ENCODE measurements at places on chromosomes 2 and 18. TPM values are rescaled to one million over a fixed set of nuclear protein-coding genes. Genes with fewer than 3 reads are reported as not detected.

CYP27A1 gene
- total RNA-seq = 0.30 TPM

FKBP1B gene
- 4.2 TPM for total RNA-seq

DNA sequence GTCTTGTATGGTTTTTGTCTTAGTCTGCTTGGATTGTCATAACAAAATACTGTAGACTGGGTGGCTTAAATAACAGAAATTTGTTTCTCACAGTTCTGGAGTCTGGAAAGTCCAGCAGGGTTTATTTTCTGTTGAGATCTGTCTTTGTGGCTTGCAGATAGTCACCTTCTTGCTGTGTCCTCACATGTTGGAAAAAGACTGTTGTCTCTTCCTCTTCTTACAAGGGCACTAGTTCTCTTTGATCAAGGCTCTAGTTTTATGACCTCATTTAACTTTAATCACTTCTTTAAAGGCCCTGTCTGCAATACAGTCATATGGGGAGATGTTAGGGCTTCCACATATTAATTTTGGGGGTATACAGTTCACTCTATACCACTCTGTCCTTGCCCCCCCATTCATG lies 56.5 kb downstream of the NBEAL1 start:
- H3K27ac ChIP-seq = no peak overlapping the region
- DNase-seq = no peak
- H3K4me3 ChIP-seq = no peak overlapping the region
- no peaks in the 10 kb centered on the region for H3K27me3 ChIP-seq
- H3K36me3 ChIP-seq = peaks cover 2% of the 10 kb centered on the region

GRCh38 chr2:158760887-158761286 lies 34.2 kb upstream of the DAPL1 start:
- no peaks in the 10 kb centered on the region for H3K36me3 ChIP-seq
- no peak overlapping the region for H3K27ac ChIP-seq
- no peaks in the 10 kb centered on the region for H3K4me1 ChIP-seq
- DNase-seq = no peak

- H3K27me3 ChIP-seq = peaks cover 16% of the 10 kb centered on the region
- H3K27ac ChIP-seq = no peak overlapping the region
- peaks cover 6% of the 10 kb centered on the region for H3K4me1 ChIP-seq
- no peaks in the 10 kb centered on the region for H3K36me3 ChIP-seq
- no peak for DNase-seq
These were observed 18.2 kb upstream of the BOK start for GRCh38 chr2:241540401-241540770.

SERPINB11 gene
- not detected for total RNA-seq

DNA sequence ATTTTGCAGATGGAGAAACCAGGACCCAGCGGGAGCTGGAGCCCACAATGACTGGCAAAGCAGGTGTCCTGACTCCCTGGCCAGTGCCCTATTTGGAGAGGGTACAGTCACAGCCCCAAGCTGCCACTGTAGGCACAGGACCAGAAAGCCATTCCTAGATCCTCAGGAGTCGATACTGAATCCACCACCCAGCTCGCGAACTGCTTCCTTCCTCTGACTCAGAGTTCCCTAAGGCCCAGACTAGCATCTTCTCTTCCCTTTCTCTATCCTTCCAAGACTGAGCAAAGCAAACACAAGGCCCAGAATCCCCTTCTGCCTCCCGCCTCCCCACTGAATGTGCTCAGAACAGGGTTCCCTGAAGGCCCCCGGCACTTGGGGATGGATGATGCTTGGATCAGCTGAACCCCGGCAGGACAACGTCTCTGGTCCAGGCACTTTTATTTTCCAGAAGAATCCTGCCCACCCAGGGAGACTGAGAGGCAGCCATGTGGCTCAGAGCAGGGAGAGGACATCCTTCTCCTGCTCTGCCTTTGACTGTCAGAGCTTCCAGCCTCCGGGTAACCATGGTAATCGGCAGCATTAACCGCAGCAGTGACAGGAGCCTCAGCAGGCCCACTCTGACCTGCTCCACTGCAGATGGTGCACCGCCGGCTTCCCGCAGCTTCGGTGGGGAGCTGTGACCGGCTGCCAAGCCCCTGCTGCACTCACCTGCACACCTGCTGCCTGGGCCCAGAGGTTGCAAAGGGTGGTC lies 34.8 kb upstream of the KLHL29 start:
- DNase-seq = no peak
- no peaks in the 10 kb centered on the region for H3K4me1 ChIP-seq
- H3K36me3 ChIP-seq = no peaks in the 10 kb centered on the region
- peaks cover 25% of the 10 kb centered on the region for H3K27me3 ChIP-seq

DNA sequence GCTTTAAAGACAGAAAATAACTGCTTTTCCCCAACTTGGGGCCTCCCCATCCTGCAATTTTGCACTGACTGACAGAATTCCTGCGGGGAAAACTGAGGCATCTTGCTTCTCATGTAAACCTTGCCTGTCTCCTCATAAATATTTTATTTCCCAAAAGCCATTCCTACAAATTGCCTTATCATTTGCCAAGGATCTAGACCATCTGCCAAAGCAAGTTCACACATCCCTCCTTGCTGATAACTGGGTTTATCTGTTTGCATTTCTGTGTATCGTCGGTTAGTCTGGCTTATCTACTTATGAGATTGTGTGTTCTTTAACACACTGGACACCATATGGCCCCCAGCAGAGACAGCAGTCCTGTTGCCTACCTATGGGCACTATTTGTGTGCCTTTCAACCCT lies 3.0 kb upstream of the CNGA3 start:
- no peak overlapping the region for H3K4me3 ChIP-seq
- peaks cover 47% of the 10 kb centered on the region for H3K27me3 ChIP-seq
- H3K4me1 ChIP-seq = peaks cover 7% of the 10 kb centered on the region
- DNase-seq = no peak
- H3K27ac ChIP-seq = no peak overlapping the region

- H3K4me3 ChIP-seq = no peak overlapping the region
- DNase-seq = no peak
- no peaks in the 10 kb centered on the region for H3K4me1 ChIP-seq
- H3K27me3 ChIP-seq = peaks cover 37% of the 10 kb centered on the region
- no peaks in the 10 kb centered on the region for H3K36me3 ChIP-seq
These were observed 11.1 kb downstream of the SLC30A3 start for GRCh38 chr2:27251766-27252165.

GRCh38 chr2:136212426-136213378 lies 94.8 kb upstream of the CXCR4 start:
- H3K4me1 ChIP-seq = peaks cover 56% of the 10 kb centered on the region
- DNase-seq = peak; percentile 55
- H3K36me3 ChIP-seq = peaks cover 9% of the 10 kb centered on the region
- H3K4me3 ChIP-seq = peak overlapping the region; percentile 47
- peaks cover 9% of the 10 kb centered on the region for H3K27me3 ChIP-seq
- H3K27ac ChIP-seq = peak overlapping the region; percentile 66

DNA sequence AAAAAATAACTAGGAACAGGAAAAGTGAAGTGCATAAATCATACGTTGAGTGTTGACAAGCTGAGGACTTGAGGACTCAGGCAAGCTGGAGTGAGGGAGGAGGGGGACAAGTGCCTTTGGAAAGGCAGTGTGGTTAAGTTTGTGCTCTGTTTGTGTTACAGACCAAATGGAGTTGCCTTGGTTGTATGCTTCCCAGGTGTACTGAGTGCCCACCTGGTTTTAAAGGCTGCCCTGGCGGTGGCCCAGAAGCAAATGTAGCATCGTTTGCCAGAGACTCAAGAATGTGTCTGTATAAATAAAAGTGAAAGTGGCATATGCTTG lies 240.9 kb downstream of the PRKCE start:
- peaks cover 49% of the 10 kb centered on the region for H3K4me1 ChIP-seq
- H3K27me3 ChIP-seq = no peaks in the 10 kb centered on the region
- DNase-seq = no peak
- H3K4me3 ChIP-seq = no peak overlapping the region
- no peaks in the 10 kb centered on the region for H3K36me3 ChIP-seq
- H3K27ac ChIP-seq = no peak overlapping the region

NOSTRIN gene
- not detected for total RNA-seq

GRCh38 chr2:30486655-30487054 lies 39.6 kb downstream of the LCLAT1 start:
- no peak overlapping the region for H3K4me3 ChIP-seq
- no peaks in the 10 kb centered on the region for H3K36me3 ChIP-seq
- peaks cover 46% of the 10 kb centered on the region for H3K4me1 ChIP-seq
- no peak for DNase-seq
- no peak overlapping the region for H3K27ac ChIP-seq

- H3K27me3 ChIP-seq = no peaks in the 10 kb centered on the region
- no peak for DNase-seq
- peaks cover 48% of the 10 kb centered on the region for H3K4me1 ChIP-seq
These were observed 1.4 kb downstream of the CEP76 start for GRCh38 chr18:12701161-12701560.

- no peaks in the 10 kb centered on the region for H3K4me1 ChIP-seq
- H3K27ac ChIP-seq = no peak overlapping the region
- DNase-seq = no peak
- peaks cover 16% of the 10 kb centered on the region for H3K27me3 ChIP-seq
- no peaks in the 10 kb centered on the region for H3K36me3 ChIP-seq
These were observed 133.5 kb upstream of the SLC14A2 start for GRCh38 chr18:45481821-45482220.

GRCh38 chr18:63195326-63196159 lies 124.0 kb downstream of the BCL2 start:
- peak overlapping the region; percentile 31 for H3K27ac ChIP-seq
- H3K36me3 ChIP-seq = peaks cover 10% of the 10 kb centered on the region
- H3K4me1 ChIP-seq = peaks cover 37% of the 10 kb centered on the region
- DNase-seq = no peak
- H3K4me3 ChIP-seq = no peak overlapping the region

DNA sequence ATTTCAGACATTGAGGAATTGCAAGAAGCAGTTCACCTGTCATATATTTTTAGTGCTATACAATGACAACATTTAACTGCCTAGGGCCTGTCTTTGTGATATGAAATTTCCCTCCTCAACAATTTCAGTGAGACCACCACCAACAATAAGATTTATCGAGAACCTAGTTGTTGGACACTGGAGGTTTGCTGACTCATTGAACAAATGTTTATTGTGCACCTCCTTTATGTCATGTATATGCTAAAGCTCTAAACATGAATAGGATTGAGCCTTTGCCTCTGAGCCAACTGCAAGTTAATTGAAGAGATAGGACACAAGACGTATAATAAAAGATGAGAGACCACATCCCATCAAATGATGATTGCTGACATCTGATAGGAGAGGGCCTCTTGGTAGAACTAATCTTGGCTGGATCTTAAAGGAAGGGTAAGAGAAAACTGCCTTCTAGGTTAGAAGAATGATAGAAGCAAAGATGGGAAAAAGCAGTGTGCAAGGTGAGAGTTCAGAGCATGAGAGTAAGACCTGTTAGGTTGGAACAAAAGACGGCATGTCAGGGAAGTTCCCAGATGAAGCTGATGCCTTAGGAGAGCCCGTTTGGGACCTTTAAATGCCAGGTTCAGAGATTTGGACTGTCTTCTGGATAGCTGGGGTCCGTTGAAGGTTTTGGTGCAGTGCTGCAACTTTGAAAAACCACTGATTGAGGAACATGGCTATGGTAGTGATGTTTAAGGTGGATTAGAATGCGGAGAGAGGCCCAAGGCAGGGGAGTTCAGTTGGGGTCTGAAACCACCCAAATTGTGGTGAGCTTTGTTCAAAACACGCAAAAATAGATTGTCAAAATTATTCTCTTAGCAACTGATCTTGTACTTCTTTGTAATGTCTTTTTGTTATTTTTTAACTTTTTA lies 133.0 kb upstream of the EML6 start:
- H3K4me3 ChIP-seq = peak overlapping the region; percentile 74
- H3K36me3 ChIP-seq = peaks cover 4% of the 10 kb centered on the region
- peak overlapping the region; percentile 86 for H3K27ac ChIP-seq
- H3K4me1 ChIP-seq = peaks cover 93% of the 10 kb centered on the region
- H3K27me3 ChIP-seq = no peaks in the 10 kb centered on the region

DNA sequence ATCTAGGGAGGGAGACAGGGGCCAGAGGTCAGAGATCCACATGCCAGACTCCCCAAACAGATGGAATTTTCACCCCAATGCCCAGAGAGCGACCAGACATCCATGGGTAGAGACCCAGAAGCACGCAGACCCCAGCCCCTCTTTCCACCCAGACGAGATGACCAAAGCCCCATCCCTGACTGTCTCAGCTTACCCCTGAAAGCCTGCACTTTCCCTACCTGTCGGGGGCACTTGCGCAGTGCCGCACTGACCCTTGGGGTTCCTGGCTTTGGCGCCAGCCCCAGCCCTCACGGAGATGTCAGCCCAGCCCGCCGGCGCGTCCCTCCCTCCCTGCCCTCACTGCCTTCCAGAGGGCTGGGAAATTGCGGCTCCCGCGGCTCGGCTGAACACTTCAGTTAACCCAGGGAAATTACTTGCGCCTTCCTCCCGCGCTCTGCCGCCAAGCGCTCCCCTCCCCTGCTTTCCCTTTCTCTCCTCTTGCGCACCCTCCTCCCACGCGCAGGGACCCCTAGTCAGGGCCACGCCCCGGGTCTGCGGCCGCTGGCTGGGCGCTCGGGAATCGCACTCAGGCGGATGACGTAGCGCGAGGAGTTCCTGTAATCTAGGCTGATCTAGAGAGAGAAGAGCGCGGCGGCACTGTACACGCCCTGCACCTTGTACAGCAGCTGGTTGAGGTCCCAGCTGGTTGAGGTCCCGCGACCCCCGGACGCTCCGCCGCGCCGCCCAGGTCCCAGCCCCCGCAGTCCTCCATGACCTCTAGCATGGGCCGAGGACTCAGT lies 12.0 kb downstream of the ALPG start:
- no peak overlapping the region for H3K27ac ChIP-seq
- peaks cover 41% of the 10 kb centered on the region for H3K27me3 ChIP-seq
- H3K36me3 ChIP-seq = no peaks in the 10 kb centered on the region
- peak overlapping the region; percentile 69 for H3K4me3 ChIP-seq
- peaks cover 2% of the 10 kb centered on the region for H3K4me1 ChIP-seq
- no peak for DNase-seq

DNA sequence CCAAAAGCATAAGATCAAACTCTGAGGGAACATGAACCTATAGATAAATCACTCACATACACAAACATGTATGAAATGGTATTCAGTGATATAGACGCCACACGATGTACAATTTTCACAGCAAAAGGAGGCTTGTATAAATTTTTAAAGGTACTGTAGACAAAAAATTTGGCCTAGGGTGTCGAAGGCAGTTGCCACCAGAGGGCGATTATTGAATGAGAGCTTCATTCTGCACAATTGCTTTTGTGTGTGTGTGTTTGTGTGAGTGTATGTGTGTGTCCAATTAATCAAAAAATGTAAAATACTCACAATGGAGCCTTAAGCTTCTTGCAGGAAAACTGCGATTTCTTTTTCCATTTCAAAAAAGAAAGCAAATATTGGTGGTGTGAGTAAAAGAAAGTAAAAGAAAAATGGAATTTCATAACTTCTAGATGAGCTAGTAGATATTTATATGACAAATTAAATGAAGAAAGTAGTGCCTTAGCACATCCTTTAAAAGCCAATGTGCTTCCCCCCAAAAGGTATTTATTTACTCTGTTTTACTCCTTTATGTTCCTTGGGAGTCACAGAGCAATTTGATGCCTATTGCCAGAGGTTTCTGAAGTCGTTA lies 800.1 kb downstream of the SATB2 start:
- no peak overlapping the region for H3K27ac ChIP-seq
- no peak for DNase-seq
- H3K4me1 ChIP-seq = no peaks in the 10 kb centered on the region
- H3K4me3 ChIP-seq = no peak overlapping the region
- H3K36me3 ChIP-seq = no peaks in the 10 kb centered on the region

MREG gene
- 9.0 TPM for total RNA-seq

RTP5 gene
- 0.12 TPM for total RNA-seq

GRCh38 chr2:48316753-48317750 lies 212.9 kb upstream of the STON1 start:
- H3K4me3 ChIP-seq = peak overlapping the region; percentile 94
- H3K27ac ChIP-seq = peak overlapping the region; percentile 96
- peaks cover 5% of the 10 kb centered on the region for H3K36me3 ChIP-seq
- peaks cover 51% of the 10 kb centered on the region for H3K4me1 ChIP-seq

IL1RN gene
- total RNA-seq = 18.5 TPM

- H3K27ac ChIP-seq = peak overlapping the region; percentile 97
- peaks cover 62% of the 10 kb centered on the region for H3K4me1 ChIP-seq
- H3K36me3 ChIP-seq = no peaks in the 10 kb centered on the region
- no peak for DNase-seq
- H3K4me3 ChIP-seq = no peak overlapping the region
These were observed 21.9 kb downstream of the PPP3R1 start for GRCh38 chr2:68230241-68231060.

All from activated T-cell treated with anti-CD3 and anti-CD28 coated beads, Interleukin-2, amount 50 U/mL, for 72 hours (primary cell).